ENCODE measurements at places on chromosomes 5 and 9. TPM values are rescaled to one million over a fixed set of nuclear protein-coding genes. Genes with fewer than 3 reads are reported as not detected.

PCDHA11 gene
- not detected for total RNA-seq

CORO2A gene
- 9.2 TPM for total RNA-seq

CYSTM1 gene
- 40.3 TPM for total RNA-seq

CCIN gene
- 0.03 TPM for total RNA-seq

DNA sequence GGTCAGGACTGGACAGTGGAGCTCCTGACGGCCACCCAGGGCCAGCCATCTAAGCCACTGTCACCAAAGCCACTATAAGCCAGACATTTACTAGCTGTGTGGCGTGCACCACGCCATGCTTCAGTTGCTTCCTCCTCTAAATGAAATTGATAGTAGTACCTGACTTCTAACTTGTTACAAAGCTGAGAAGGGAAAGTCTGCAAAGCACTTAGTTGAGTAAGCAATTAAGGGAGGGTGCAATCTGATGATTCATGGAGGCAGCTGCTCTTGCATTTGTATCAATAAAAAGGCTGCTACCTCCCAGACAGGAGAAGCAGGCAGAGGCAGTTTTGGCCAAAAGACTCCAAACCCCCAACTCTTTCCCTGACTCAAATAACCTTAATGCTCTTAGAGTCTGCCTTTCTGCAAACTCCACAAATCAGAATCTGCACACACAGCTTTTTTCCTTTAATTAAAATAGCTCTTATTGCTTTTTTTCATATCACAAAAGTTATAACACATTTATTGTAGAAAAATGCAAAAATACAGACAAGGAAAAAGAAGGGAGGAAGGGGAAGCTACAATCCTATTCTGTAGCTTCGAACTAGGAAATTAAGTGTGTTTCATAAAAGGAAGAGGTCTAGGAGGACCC, 19.3 kb upstream of the RAPGEF1 start:
- no peak for DNase-seq

Measured in HT1080 (cell line).